ENCODE measurements at places on chromosomes 2 and 18.

DNA sequence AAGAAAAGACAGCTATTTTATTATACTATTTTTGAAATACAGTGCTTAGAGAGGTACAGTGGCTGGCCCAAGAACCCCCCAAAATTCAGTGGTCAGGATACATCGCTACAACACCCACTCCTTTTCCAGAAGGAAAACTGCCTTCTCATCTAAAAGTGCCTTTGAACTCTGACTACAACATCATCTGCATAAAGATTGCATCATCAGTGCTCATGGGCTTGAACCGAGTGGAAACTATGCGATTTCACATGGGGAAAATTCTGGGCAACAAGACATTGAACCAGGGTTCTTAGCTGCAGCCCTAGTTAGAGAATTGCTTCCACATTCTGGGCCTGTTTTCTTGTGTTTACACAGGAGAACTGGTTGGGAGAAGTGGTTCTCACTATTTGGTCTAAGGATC is 294.6 kb upstream of the SLC14A2 start:
- H3K36me3 ChIP-seq: no peaks in the 10 kb centered on the region
- no peak overlapping the region for H3K4me3 ChIP-seq
- no peak overlapping the region for H3K27ac ChIP-seq
- no peak for DNase-seq
- H3K27me3 ChIP-seq: no peaks in the 10 kb centered on the region
- peaks cover 3% of the 10 kb centered on the region for H3K4me1 ChIP-seq

DNA sequence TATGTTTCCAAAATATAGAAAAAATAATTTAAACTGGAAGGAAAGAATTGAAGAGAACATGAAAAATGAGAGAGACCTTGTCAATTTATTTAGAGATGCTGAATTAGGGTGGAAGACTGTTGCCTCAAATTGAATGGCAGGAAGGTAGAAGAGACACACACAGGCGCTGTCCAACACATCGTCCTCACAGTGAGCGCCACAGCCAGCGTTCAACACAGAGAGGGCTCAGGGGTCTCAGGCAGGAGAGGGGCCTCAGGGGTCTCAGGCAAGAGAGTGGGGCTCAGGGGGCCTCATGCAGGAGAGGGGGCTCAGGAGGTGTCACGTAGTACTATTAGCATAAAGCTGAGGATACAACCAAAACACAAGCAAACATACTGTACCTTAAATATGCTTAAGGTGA is 65.7 kb downstream of the TMEM18 start:
- no peaks in the 10 kb centered on the region for H3K27me3 ChIP-seq
- no peak overlapping the region for H3K27ac ChIP-seq
- H3K36me3 ChIP-seq: no peaks in the 10 kb centered on the region
- H3K4me1 ChIP-seq: no peaks in the 10 kb centered on the region
- H3K4me3 ChIP-seq: no peak overlapping the region
- DNase-seq: no peak

- H3K4me1 ChIP-seq: no peaks in the 10 kb centered on the region
- no peak for DNase-seq
Measured at GRCh38 chr2:42578621-42579020, 10.2 kb downstream of the MTA3 start.

DNA sequence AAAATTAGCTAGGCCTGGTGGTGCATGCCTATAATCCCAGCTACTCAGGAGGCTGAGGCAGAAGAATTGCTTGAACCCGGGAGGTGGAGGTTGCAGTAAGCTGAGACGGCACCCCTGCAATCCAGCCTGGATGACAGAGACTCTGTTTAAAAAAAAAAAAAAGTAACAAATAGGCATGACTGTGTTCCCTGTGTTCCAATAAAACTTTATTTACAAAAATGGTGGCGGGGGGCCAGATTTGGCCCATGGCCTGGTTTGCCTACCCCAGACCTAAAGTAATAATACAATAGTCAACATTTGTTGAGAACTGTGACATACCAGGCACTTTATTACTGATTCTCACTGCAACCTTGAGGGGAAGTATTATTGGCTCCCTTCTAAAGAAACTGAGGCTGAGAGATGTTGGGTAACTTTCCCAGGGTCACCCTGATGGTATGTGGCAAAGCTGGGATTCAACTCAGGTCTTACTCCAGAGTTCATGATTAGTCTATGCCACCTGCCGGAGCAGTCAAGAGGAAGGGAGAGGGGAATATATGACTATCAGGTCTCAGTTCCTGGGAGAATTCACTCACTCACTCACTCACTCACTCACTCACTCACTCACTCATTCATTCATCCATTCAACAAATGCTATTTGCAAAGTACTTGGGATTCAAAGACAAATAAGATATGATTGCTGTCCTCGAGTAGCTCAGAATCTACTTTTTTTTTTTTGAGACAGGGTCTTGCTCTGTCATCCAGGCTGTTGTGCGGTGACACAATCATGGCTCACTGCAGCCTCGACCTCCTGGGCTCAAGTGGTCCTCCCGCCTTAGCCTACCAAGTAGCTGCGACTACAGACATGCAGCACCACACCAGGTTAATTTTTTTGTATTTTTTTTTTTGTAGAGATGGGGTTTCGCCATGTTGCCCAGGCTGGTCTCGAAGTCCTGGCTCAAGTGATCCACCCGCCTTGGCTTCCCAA is 14.3 kb upstream of the KCMF1 start:
- H3K36me3 ChIP-seq: no peaks in the 10 kb centered on the region
- DNase-seq: no peak
- H3K4me3 ChIP-seq: no peak overlapping the region
- peaks cover 2% of the 10 kb centered on the region for H3K4me1 ChIP-seq

- no peak for DNase-seq
- H3K27ac ChIP-seq: no peak overlapping the region
- no peaks in the 10 kb centered on the region for H3K4me1 ChIP-seq
Measured at GRCh38 chr2:70045405-70045804, 41.9 kb upstream of the PCBP1 start.

DNA sequence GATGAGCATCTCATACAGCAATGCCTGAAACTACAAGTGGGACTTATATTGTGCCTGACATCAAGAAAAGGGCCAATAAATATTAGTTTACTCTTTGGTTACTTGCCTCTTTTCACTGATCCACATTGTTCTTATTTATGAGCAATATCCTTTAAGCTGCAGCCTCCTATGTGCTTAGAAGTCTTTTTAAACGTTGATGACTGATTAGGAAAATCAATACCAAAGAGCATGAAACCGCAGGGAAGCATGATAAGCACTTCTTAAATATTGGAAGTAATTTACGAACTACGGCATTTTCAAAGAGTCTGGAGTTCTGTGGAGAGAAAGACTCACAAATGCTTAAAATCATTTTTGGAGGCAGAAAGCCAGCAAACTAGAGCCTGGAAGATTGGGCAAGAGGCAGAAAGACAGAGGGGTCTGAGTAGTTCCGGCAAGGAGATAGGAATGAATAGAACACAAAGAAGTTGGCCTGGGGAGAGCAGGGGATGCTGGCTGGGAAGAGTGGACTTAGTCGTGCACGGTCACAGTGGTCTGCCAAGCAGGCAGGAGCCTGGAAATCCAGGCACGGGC is 122.6 kb upstream of the NOSTRIN start:
- peaks cover 61% of the 10 kb centered on the region for H3K4me1 ChIP-seq
- peaks cover 7% of the 10 kb centered on the region for H3K27me3 ChIP-seq
- H3K4me3 ChIP-seq: peak overlapping the region; percentile 67
- peak overlapping the region; percentile 95 for H3K27ac ChIP-seq

GRCh38 chr2:11533278-11534070 is at the start of gene GREB1:
Gene GREB1, plus strand, starts transcription at chr2:11534045. Its CDS starts 22,570 bp downstream, at chr2:11556615.
- peaks cover 19% of the 10 kb centered on the region for H3K4me1 ChIP-seq
- peak within 1 kb of the TSS; percentile 8 for H3K27ac ChIP-seq
- no peak for DNase-seq
- H3K36me3 ChIP-seq: no peaks in the 10 kb centered on the region
- H3K4me3 ChIP-seq: no peak within 1 kb of the TSS
- no peaks in the 10 kb centered on the region for H3K27me3 ChIP-seq

DNA sequence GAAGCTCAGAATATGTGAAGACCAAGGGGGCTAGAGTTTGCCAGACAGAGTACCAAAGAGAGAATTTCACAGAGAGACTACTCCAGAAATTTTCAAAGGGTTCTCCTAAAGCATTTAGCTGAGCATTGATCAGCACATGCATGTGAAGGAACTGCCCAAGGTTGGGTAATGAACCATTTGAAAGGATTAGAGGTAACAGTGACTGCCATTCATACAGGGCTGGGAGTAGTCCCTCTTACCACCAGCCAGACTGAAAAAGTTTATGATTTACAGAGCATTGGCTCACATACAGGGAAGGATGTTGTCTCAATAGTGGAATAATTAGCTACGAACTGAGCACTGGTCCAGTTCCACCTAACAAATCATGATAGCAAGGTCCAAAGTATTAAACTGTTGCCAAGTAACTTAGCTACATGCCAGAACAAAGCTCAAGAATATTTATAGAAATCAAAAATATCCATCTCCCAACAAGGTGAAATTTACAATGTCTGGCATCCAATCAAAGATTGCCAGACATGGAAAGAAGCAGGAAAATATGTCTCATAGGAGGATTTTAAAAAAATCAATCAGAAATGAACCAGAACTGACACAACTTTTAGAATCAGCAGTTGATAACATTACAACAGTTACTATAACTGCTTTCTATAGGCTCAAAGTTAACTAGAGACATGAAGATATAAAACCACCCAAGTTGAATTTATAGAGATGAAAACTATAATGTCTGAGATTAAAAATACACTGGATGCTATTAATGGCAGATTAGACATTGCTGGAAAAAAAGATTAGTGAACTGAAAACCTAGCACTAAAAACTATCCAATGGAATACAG is 25.7 kb upstream of the RNF103 start:
- H3K4me1 ChIP-seq: no peaks in the 10 kb centered on the region
- no peak overlapping the region for H3K27ac ChIP-seq
- no peaks in the 10 kb centered on the region for H3K27me3 ChIP-seq
- DNase-seq: no peak
- H3K36me3 ChIP-seq: no peaks in the 10 kb centered on the region

- H3K4me1 ChIP-seq: peaks cover 27% of the 10 kb centered on the region
- no peak overlapping the region for H3K27ac ChIP-seq
- peak overlapping the region; percentile 34 for H3K4me3 ChIP-seq
- peaks cover 2% of the 10 kb centered on the region for H3K27me3 ChIP-seq
- H3K36me3 ChIP-seq: no peaks in the 10 kb centered on the region
Measured at GRCh38 chr18:10440884-10441283, 13.6 kb upstream of the APCDD1 start.

GRCh38 chr2:219632760-219633105 is 5.3 kb downstream of the SLC4A3 start:
- no peak overlapping the region for H3K4me3 ChIP-seq
- H3K36me3 ChIP-seq: peaks cover 10% of the 10 kb centered on the region
- peaks cover 16% of the 10 kb centered on the region for H3K27me3 ChIP-seq
- no peaks in the 10 kb centered on the region for H3K4me1 ChIP-seq

Data from glutamatergic neuron (in vitro differentiated cells).